Ovary (tissue), 10 donors: ENCODE measurements at places on chromosomes 5 and 9. TPM values are rescaled to one million over a fixed set of nuclear protein-coding genes. Genes with fewer than 3 reads are reported as not detected.

The CMBL gene
- total RNA-seq = 34.1 TPM

The NOXA1 gene
- 17.0 TPM for total RNA-seq

The LECT2 gene
- total RNA-seq = not detected

The TAF11L13 gene
- total RNA-seq = not detected

The POMT1 gene
- total RNA-seq = 28.7 TPM

The SPINK6 gene
- total RNA-seq = not detected

The TRPM6 gene
- total RNA-seq = 0.25 TPM

The PCDHB9 gene
- 3.7 TPM for total RNA-seq

The GNG10 gene
- total RNA-seq = 37.9 TPM

The KCNV2 gene
- not detected for total RNA-seq

The GABRP gene
- total RNA-seq = 1.0 TPM

The CMYA5 gene
- 27.3 TPM for total RNA-seq
